ENCODE measurements at places on chromosomes 16 and 17. TPM values are rescaled to one million over a fixed set of nuclear protein-coding genes. Genes with fewer than 3 reads are reported as not detected.
A peak's percentile ranks its signal among the peaks of the same experiment; 100 is the strongest.

- DNase-seq, result no peak
These were observed 11.7 kb upstream of the LLGL1 start for GRCh38 chr17:18213666-18214270.

DNA sequence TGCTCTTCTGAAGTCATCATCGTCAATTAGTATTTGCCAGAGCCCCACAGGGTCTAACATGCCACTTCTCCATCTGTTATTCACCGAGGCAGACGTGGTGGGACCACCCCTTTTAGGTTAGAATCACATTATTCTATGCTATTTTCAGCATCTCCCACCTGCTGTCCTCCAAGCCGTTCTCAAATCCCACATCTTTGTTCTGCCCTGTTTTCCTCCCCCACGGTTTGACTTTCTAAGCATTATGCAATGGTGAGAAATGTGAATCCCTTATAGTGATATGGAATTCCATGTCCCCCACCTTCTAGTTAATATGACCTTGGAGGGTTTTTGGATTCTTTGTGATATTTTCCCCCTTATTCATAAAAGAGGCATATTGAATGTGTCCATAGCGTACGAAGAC, 634.1 kb upstream of the RBFOX1 start:
- DNase-seq, result no peak

- DNase-seq, result no peak
These were observed 30.5 kb downstream of the SMPD3 start for GRCh38 chr16:68417711-68418301.

Gene MAP3K14
- total RNA-seq, result 1.3 TPM

- no peak for DNase-seq
These were observed 69.9 kb downstream of the IRX5 start for GRCh38 chr16:55000595-55000994.

GRCh38 chr17:60600490-60601446, 775 bp downstream of the PPM1D start:
- peak; percentile 95 for DNase-seq

Gene KRT39
- not detected for total RNA-seq

Gene BRICD5
- 0.96 TPM for total RNA-seq

- DNase-seq, result no peak
These were observed 126.8 kb downstream of the ZFHX3 start for GRCh38 chr16:72921106-72921505.

DNA sequence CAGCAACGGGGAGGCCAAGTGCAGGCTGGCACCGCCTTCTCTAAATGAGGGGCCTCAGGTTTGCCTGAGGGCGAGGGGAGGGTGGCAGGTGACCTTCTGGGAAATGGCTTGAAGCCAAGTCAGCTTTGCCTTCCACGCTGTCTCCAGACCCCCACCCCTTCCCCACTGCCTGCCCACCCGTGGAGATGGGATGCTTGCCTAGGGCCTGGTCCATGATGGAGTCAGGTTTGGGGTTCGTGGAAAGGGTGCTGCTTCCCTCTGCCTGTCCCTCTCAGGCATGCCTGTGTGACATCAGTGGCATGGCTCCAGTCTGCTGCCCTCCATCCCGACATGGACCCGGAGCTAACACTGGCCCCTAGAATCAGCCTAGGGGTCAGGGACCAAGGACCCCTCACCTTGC, 18.5 kb downstream of the NGFR start:
- no peak for DNase-seq

DNA sequence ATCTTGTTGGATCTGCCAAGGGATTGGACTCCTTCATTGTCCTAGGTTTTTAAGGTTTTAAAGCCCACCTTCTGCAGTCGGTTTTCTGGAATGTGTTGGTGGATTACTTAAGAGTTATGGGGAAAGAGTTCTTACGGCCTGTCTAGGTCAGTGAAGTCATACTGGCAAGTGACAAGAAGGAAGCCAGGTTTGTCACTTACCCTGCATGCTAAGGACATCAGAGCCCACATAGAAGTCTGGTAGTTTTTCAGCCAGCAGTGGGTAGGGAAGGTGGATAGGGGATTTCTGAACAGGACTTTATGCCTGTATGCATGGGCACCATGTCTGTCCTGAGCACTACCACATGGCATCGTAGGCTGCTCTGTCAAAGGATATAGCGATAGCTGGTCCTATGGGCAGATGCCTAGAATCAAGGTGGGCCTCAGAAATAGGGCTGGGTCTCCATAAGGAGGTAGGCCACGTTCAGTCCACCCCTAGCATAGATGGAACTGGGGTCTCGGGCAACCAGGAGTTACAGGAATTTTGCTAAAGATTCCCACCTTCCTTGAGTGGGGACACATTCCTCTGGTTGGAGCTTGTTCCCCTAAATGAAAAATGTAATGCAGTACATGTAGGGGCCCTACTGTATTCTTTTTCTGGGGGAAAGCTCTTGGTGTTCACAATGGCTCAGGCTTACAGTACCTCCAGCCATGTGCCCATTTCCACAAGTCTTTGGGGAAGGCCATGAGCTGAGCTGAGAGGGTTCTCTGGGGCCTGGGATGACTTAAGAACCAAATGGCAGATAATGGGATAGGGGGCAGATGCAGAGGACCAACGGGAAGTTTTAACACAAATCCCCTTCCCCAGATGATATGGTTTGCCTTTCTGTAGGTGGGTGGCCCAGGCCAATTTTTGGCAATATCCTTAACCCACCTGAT, 27.5 kb downstream of the TRPV2 start:
- DNase-seq, result no peak

DNA sequence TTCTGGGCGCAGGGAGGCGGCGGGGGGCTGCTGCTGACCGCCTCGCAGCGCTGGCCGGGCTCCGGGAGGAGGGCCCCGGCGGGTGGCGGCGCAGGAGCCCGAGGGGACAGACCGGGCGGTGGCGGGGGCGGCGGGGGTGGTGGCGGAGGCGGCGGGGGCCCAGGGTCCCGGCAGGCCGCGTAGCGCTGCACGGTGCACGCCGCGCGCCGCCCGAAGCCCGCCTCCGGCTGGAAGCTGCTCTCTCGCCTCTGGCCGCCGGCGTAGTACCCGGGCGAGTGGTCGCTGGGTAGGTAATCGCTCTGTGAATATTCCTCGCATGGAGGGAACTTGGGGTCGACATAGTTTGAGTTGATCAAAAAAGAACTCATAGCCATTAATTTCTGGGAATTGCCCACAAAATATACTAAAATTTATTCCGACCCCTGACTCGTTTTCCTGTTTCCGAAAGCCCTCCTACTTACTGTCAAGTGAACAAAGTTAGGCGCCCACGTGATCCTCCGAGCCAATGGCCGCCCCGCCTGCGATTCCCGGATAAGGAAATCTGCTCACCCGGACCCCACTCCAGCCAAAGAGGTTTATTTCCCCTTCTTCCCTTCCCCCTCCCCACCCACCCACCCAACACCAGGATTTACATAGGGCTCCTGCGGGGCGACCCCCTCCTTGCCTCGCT, at the start of gene HOXB4:
HOXB4 (minus strand) TSS at position 405 of the 670 bp plus-strand sequence; CDS start at position 374, 31 bp downstream.
- no peak for DNase-seq

- DNase-seq, result no peak
These were observed 33.8 kb upstream of the CRISPLD2 start for GRCh38 chr16:84785843-84786581.

GRCh38 chr17:28059675-28060074, 17.2 kb downstream of the NLK start:
- DNase-seq, result peak; percentile 10

DNA sequence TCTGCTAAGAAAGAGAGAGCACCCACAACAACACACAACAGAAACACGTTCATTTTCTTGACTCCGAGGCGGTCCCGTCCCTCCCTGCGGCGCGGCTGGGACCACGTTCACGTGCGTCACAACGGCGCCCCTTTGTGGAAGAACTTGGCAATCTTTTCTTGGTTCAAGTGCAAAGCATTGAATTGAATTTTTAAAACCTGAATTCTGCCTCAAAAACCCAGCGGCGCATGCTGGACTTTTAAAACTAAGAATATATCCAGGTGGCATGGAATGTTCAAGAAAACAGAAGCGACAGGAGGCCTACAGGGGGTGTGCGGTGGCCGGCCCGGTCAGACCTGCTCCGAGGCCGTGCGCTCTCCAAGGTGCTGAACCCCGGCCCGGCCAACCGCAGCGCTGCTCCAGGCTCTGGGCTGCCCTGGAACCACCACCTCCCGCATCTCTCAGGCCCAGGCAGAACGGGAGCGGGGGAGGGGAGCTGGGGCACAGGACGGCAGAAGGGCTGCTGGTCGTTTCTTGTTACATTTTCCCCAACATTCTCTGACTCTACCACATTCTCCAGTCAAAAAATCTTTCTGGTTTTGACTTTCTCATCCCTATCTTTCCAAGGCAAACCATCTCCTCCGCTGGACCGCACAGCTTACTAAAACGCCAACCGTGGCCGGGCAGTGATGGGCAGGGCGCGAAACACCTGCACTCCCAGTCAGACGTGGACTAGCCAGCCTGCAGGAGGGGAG, 3.4 kb upstream of the HEXD start:
- peak; percentile 65 for DNase-seq

Gene FOXC2
- not detected for total RNA-seq

GRCh38 chr17:7014995-7015958, 2.9 kb downstream of the RNASEK start:
- DNase-seq, result no peak

DNA sequence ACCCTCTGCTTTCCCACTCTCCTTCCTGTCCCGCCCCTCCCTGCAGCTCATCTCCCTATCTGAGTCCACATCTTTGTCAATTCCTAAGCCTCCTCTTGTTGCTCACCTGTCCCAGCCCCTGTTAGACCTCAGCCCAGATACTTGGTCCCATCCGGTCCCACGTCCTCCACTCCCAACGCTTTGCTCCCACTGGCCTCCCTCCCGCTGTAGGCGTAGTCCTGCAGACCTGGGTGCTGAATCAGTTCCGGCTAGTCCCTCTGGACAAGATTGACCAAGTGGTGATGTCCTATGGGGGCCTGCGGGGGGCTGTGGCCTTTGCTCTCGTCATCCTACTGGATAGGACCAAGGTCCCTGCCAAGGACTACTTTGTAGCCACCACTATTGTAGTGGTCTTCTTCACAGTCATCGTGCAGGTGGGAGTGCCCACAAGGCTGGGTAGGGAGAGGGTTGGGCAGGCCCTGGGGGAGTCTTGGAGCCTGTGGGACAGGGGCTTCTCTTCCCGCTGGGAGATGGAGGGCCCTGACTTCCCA, 8.0 kb downstream of the SLC9A5 start:
- no peak for DNase-seq

- no peak for DNase-seq
These were observed 40.0 kb downstream of the MRM1 start for GRCh38 chr17:36641331-36641876.

DNA sequence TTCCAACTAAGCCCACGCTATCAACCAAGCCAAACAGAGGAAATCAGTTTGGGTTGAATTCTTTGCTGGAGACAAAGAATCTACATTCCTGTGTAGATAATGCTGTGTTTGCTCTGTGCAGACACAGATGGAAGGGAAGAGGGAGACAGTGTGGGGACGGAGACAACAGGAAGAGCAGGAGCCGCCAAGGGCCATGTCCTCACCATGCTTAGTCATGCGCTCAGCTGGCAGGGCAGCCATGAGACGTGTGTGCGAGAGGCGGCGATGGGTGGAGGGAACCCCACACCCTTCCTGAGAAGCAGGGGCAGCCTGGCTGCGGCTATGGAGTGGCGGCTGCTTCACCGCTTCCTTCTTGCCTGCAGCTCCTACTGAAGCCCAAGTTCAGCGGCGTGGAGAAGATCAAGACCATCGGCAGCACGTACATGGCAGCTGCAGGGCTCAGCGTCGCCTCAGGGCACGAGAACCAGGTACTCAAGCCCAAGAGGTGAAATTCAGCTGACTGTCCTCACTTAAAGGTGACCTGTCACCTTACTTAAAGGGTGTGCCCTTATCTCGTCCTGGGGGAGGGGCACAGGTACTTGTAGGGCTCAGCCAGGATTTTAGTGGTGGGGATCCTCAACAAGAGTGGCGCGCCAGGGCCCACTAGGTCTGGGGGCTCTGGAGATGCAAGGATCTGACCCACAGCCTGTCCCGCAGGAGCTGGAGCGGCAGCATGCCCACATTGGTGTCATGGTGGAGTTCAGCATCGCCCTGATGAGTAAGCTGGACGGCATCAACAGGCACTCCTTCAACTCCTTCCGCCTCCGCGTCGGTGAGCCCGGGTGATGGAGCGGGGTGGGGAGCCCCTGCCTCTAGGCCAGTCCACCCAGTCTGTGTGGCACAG, 47.5 kb downstream of the ADCY7 start:
- no peak for DNase-seq

- DNase-seq, result no peak
These were observed 88.4 kb downstream of the SPACA3 start for GRCh38 chr17:33080091-33080490.

DNA sequence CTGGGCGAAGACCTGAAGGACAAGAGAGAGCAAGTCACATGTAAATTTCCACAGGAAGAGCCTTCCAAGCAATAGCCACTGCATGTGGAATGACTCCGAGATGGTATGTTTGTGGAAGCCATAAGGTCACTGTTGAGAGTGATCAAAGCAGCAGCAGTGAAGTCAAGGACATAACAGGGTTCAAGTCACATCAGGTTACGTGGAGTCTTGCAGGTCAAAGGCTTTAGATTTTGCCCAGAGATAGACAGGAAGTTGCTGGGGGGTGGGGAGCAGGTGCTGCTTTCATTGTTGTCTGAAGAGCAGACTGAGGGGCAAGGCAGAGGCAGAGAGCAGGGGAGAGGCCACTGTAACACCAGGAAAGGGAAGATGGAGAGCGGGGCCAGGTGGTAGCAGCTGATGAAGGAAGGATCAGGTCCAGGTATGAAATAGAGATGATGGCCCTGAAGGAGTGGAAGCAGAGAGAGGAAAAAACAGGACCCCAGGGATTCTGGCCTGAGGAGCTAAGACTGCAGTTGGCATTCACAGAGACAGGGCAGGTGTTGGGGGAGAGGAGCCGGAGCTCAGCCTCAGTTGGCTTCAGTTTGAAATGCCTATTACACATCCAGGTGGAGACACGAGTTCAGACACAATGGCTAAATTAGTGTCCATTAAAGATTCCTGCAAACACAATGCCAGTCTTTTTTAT, 129.3 kb upstream of the AXIN2 start:
- DNase-seq, result no peak
